NCI-H2081 (cell line): ENCODE measurements at places on chromosomes 6 and 20.
A peak's percentile ranks its signal among the peaks of the same experiment; 100 is the strongest.

GRCh38 chr20:17783671-17784070 is 83.9 kb downstream of the BANF2 start:
- DNase-seq = no peak

- no peak for DNase-seq
Measured at GRCh38 chr20:47167846-47168245, 188.7 kb downstream of the ZMYND8 start.

DNA sequence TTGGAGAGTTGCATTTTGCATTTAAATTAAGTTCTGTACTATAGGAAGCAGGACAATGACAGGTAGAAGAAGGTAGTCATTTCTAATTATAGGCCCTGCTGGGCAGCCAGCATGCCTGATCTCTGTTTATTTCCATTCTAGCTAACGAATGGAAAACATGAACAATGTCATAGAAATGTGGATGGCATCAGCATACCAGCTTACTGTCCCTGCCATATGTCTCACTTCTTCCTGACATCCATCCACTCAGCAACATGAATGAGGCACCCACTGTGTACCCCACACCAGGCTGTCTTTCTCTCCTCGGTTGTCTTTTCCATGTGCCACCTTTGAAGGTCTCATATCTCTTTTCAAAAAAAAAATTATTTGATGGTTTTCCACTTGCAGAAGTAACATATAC is 11.1 kb downstream of the ADTRP start:
- DNase-seq = no peak

DNA sequence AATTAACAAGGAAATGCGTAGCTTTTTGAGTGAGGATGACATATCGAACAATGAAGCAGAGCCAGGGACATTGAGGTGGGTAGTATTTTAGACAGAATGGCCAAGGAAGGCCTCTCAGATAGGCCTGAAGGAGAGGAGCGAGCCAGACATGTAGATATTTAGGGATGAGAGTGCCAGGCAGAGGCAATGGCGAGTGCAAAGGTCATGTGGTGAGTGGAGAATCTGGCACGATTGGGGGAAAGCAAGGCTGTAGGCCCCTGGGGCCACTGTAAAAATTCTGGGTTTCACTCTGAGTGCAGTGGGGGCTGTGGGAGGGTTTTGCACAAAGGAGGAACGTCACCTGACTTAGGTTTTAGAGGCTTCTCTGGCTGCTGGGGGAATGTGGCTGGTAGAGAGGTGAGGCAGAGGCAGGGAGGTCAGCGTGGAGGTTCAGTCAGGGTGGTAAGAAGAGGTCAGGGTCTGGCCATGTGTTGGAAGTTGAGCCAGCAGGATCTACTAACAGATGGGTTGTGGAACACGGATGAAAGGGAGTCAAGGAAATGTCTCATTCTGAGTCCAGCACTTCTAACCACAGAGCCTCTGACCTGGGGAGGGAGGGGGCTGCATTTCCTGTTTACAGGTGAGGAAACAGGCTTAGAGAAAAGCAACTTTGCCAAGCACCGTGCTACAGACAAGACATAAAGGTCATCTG is 11.3 kb downstream of the SIRPA start:
- no peak for DNase-seq

- no peak for DNase-seq
Measured at GRCh38 chr6:13554929-13555333, 19.5 kb upstream of the SIRT5 start.

GRCh38 chr6:126957721-126958120 is 160.8 kb upstream of the RSPO3 start:
- no peak for DNase-seq

- no peak for DNase-seq
Measured at GRCh38 chr6:105194591-105194990, 14.8 kb upstream of the POPDC3 start.

DNA sequence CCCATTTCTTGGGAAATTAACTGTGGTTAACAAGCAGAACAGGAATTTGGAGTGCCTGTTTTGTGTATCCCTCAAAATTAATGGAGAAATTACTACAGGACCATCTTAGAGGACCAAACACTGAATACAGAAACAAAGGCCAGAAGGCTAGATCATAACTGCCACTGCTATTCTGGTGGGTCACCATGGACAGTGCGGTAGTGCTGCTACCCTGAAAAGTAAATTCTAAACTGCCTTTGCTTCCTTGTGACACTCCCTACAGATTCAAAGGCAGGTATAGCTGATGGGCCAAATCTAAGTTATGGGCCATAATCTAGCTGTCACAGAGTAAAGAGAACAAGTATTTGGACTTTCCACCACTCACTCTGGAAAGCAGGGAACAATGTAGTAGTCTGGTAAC is 575.8 kb upstream of the ADGRB3 start:
- DNase-seq = no peak

GRCh38 chr6:119678961-119679360 is 329.4 kb upstream of the MAN1A1 start:
- no peak for DNase-seq

DNA sequence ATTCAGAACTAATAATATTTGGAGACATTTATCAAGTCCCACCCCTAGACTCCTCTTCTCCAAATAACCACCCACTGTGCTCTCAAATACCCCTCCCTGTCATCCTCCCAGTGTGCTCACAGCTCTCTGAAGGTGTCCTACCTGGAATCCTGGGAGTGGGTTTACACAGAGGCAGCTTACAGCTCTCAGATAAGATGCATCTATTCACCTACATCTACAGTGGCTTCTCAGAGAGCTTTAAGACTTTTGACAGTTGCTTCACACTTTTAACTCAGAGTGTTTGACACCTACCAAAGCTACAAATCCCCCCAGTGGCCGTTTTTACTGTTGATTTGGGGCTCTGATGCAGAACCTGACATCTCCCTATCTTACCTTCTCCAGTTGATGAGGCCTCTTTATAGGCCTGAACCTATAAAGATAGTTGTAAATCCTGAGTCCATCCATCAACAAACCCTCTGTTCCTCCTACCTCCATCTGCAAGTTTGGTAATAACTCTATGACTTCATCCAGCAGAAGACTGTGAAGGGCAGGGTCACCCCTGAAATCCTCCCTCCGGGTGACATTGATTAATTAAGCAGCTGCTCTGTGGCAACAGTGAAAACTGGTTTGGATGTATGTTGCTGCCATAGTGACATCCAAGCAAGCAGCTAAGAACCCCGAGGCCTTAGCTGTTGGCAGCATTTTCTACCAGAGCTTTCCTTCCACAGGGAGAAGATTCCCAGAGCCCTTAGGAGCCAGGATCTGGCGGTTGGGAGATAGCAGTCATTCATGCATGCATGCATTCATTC is 226.1 kb upstream of the RREB1 start:
- DNase-seq = no peak

- no peak for DNase-seq
Measured at GRCh38 chr6:167951781-167952511, 45.5 kb upstream of the KIF25 start.

GRCh38 chr6:74814440-74814839 is 391.4 kb downstream of the COL12A1 start:
- no peak for DNase-seq

- no peak for DNase-seq
Measured at GRCh38 chr6:137271245-137272183, 52.3 kb upstream of the IFNGR1 start.

DNA sequence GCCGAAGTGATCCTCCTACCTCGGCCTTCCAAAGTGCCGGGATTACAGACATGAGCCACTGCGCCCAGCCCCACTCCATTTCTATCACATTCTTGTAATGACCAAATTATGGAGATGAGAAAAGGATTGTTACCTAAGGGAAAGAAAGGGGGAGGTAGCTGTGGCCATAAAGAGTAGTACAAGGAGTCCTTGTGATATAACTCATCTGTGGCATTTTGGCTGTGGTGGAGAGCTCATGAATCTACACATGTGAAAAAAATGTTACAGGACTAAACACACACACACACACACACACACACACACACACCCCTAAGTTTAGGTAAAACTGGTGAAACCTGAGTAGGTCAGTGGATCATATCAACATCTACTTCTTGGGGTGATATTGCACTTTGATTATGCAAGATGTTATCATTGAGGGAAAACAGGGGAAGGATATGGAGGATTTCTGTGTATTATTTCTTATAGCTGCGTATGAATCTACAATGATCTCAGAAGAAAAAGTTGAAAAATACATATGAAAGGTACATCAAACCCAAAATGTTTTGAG is 251.5 kb downstream of the TSHZ2 start:
- no peak for DNase-seq

- no peak for DNase-seq
Measured at GRCh38 chr6:113774127-113774825, 82.9 kb upstream of the MARCKS start.

DNA sequence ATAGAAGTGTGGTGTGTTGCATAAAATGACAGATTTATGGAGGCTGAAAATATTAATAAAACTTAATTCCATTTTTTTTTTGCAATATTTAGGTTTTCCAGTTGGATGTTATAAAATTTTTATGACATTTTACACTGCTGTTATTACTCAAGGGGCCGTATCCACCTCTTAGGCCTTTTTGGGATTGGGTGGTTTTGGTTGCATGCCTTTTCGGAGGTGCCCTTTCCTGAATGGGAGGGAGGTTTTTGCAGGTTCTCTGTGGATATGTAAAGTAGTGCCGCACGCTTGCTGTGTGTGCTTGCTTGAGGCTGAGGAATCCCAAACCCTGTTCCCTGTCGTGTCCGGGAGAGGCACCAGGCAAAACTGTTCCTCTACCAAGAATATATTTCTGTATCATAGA is 6.8 kb downstream of the ARID1B start:
- DNase-seq = no peak

- DNase-seq = peak; percentile 95
Measured at GRCh38 chr20:51536116-51537069, 6.1 kb downstream of the NFATC2 start.

GRCh38 chr6:140049251-140049650 is 674.8 kb upstream of the CITED2 start:
- DNase-seq = no peak

DNA sequence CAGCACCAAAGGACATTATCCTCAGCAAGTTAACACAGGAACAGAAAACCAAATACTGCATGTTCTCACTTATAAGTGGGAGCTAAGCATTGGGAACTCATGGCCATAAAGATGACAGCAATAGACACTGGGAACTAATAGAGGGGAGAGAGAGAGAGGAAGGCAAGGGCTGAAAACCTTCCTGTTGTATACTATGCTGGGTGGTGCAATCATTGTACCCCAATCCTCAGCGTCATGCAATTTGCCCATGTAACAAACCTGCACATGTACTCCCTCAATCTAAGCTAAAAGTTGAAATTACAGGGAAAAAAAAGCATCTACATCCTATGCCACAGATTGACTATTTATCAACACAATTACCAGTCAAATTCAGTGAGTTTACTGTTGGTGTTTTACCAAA is 20.0 kb upstream of the VNN1 start:
- no peak for DNase-seq

- no peak for DNase-seq
Measured at GRCh38 chr6:142898927-142899895, 45.8 kb downstream of the HIVEP2 start.

DNA sequence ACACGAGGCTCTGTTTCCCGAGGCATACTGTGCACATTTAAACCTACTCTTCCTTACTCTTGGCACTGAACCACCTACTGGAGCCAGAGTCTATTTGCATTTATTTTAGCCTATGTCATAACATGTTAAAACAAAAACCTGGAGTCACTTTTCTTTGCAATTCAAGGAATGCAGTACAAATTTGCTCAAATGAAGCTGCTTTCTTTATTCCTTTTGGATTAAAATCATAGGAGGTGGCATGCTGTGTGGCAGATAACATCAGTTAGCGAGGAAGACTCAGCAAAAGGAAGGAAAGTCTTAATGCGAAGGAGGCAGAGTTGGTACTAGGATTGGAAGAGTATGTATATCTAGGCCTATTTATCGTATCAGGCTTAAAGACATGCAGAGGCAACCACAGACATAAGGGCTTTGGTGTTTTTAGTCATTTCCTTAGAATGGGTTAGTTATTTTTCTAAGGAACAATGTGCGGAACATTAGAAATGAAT is 92.9 kb downstream of the SAMD3 start:
- no peak for DNase-seq

DNA sequence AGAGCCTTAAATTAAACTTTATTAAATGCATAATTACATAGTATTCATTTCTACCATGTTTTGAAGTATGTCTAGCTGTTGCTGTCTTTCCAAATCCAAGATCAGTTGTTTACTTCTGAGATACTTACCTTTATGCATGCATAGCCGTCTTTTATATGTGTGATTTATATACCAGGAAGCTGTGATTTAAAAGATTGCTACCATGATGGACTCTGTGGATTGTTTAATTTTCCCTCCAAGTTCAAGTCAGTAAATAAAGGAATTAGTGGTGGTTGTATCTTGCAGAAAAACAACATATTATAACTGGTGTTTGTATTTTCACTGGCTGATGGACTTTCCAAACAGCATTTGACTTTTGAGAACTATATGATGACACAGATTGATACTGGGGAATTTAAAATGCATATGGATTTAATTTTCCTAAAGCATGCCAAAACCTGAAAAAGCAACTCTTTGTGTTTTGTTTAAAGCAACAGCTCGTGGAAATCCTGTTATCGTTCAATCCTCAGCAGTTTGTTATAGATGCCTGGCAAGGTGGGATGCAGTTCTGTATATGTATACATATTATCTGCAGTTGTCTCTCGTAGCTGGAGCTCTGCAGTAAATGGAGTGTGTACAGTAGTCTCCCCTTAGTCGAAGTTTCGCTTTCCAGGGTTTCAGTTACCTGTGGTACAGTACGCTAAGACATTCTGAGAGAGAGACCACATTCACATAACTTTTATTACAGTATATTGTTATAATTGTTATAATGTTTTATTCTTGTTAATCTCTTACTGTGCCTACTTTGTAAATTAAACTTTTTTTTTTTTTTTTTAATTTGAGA is 77.1 kb downstream of the CBFA2T2 start:
- peak; percentile 35 for DNase-seq

GRCh38 chr6:109441069-109441816 is 719 bp downstream of the SMPD2 start:
- DNase-seq = no peak

- no peak for DNase-seq
Measured at GRCh38 chr6:119454714-119455113, 105.2 kb upstream of the MAN1A1 start.

DNA sequence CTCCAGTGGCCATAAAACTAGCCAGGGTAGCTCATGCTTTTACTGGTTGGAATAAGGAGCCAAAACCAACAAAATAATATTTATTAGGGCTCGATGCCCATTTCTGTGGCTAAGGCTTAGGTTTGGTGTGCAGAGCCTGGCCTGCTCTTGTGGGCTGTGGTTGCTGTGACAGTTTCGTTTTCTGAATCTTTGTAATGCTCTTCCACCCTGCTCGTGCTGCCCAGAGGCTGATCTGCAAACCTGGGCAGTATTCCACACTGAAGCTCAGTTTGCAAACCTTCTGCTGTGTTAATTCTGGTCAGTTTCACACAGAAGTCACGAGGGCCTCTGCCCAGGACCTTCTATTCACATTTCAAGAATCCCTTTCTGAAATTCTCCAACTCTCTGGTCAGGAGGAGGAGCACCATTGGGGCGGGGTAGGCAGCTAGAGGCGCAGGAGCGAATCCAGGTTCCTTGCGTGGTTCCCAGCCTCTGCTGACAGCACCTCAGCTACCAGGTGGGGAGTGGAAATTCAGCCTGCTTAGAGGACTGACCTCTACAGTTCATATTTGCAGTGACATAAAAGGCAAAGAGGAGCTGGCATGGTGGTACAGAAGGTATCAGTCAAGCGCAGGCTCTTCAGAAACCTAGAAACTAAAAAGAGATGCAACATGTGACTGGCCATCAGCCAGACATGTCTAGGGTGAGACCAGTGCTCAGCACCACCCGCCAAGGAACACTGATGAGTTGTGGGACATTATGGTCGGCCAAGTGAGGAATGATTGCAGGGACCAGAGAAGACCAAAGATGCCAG is 14.3 kb upstream of the C20orf144 start:
- no peak for DNase-seq

- no peak for DNase-seq
Measured at GRCh38 chr6:18477301-18477941, 90.3 kb downstream of the RNF144B start.
